ENCODE measurements at places on chromosomes 16 and 17.

DNA sequence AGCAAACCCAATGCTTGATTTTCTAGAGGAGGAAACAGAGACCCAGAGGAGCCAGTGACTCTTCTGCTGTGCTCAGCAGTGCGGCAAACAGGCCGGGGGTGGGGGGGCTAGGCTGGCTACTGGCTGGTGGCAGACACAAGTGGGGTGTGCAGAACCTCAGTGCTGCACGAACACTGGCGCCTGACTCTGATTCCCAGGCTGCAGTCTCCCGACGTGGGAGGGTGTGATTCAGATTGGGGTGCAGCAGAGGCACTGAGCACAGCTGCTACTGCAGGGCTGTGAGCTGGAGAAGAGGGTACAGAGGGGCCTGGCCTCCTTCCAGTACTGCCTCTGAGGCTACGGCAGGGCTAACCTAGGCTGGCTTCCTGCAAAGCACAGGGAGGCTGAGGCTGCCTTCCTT is 8.1 kb downstream of the RPL19 start:
- peak; percentile 73 for DNase-seq

DNA sequence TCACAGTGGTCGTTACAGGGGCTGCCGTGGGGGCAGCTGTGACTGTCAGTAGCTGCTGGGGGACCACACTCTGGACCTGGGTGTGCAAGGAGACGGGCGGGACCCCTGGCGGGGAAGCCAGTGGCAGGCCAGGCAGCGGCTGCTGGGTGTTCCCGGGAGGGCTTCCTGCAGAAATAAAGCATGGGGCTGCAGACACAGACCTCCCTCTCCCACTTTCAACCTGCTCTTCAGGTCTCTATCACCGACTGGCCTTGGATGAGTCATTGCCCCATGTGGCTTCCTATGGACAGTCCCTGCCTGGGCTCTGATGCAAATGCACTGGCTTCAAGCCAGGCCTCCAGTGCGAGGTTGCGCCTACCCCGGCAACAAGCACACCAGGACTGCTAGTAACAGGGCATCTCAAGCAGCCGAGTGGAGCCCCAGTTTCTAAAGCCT is 17.2 kb downstream of the SREBF1 start:
- no peak for DNase-seq

DNA sequence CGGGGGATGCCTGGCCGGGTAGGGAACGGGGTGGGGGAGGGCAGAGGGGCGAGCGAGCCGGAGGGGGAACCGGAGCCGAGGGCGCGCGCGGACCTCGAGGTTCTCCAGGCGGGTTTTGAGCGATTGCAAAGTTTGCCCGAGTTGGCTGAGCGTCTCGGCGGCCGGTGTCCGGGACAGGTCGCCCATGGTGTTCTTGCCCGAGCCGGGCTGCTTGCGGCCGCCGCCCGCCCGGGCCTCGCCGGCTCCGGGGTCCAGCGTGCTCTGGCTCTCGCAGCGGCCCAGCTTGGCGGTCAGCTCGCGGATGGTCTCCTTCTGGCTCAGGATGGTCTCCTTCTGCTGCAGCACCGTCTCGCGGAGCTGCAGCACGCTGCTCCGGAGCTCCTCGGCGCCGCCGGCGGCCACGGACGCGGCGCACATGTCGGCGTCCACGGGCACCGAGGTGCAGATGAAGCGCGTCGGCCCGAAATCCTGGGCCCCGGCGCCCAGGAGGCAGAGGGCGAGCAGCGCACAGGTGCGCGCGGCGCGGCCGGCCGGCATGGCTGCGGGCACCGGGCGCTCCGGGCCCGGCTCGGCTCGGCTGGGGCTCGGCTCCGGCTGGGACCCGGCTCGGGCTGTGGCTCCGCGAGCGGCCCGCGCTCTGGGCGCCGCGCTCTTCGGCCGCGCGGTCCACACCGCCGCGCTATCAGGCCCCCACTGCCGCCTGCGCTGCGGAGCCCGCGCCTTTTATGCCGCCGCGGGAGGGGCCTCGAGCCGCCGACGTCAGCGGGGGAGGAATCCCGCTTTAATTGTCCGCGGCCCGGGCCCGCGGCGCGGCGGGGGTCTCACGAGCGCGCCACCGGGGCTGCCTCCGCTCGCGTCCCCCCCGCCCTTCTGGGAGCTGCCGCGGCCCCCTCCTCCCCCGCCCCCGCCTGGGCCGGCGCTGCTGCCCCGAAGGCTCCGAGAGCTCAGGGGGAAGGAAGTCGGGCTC is at the start of gene NPTX1:
Gene NPTX1, minus strand, starts transcription at position 698 of the 967 bp plus-strand sequence. Its CDS starts 161 bp downstream, at position 537.
- no peak for DNase-seq

DNA sequence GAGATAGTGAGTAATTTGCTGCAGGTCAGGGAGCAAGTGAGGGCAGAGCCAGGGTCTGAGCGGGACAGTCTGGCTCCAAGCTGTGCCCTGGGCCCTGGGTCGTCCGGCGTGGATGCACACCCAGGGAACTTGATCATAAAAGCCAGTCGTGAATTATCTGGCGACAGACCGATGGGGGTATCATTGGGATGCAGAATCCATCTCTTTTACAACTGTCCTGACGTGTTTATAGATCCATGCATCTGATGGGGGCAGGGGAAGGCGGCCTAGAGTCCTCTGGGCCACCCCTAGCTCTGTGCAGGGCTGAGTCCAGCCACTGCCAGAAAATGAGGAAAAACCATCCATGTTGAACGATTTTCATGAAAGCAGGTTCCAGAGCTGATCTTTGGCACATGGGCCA is 332.8 kb downstream of the C16orf95 start:
- no peak for DNase-seq

DNA sequence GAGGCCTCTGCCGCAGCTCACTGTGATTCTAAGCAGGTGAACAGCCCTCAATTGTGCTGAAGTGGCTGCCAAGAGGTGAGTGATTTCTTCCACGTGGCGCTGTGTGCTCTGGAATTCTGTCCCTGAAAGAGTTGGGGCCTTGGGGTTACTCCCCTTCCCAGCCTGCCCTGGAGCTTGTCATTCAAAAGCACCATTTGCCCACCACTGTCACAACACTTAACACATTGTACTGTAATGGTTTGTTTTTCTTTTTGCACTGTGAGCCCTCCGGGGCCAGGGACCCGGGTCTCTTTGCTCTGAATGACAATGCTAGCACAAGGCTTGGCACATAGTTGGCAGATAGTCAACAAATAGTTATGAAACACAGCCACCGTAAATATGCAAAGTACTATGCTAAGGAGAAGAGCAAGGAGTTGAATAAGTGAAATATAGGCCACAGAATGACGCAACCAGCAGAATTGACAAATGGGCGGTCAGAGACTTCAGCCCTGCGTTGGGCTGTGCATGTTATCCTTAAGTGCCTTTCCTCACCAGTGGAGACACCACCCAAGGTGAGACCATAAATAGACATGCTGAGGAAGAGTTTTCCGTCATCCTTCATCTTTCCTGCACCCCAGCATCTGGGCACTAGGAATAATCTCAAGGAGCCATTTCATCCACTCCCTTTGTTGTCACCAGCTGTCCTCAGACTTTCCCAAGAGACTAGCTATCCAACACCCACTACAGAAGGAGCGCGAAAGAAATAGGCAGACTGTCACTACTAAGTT is 112.0 kb upstream of the DNAH9 start:
- DNase-seq: no peak

GRCh38 chr16:27236635-27237218 is 31.8 kb downstream of the NSMCE1 start:
- DNase-seq: peak; percentile 26

DNA sequence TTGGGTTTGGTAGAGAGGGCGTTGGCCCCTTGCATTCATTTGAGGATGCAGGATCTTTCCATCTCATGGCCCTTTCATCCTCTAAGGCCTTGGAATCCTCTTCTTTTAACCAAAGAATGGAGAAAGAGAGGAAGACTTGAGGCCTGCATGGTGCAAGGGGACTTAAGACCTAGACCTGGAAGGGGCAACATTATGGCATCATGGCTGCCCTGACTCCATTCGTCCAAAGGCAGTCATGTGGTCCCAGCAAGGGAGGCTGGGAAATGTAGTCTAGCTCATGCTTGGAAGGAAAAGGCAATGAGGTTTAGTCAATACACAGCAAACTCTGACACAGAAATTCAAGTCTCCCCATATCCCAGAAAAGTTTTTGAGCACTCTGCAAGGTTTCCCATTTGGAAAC is 30.7 kb upstream of the CDRT4 start:
- DNase-seq: no peak

- DNase-seq: no peak
These were observed 7.2 kb downstream of the SPPL2C start for GRCh38 chr17:45851873-45852272.

- no peak for DNase-seq
These were observed 69.8 kb upstream of the METRNL start for GRCh38 chr17:83009414-83010205.

GRCh38 chr16:81945665-81946064 is 65.6 kb downstream of the SDR42E1 start:
- no peak for DNase-seq

DNA sequence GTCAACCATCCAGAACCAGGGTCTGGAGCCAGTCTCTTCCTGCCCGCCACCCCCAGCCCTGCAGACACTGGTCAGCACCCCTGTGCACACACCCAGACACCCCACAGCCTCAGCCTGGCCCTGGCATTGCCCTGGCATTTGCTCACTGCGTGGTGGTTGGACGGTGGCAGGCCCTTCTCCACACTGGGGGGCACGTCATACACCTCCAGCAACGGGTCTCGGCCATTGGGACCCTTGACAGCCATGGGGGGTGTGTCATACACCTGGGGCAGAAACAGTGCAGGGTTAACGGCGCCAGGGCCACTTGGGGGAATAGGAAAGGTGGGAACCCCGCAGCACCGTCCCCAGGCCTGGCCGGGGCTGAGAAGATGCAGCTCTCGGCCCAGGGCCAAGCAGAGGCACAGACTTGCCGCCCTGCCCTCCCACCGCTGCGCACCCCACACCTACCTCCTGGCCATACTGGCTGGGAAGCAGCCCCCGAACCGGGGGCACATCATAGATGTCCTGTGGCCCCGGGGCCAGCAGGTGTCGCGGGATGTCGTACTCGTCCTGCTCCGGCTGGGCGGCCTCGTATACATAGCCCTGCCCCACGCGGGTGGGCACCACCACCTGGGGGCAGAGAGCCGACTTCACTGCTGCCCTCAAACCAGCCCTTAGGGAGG is 14.6 kb downstream of the BCAR1 start:
- DNase-seq: no peak

GRCh38 chr17:63450551-63450950 is 4.4 kb upstream of the CYB561 start:
- DNase-seq: peak; percentile 35

DNA sequence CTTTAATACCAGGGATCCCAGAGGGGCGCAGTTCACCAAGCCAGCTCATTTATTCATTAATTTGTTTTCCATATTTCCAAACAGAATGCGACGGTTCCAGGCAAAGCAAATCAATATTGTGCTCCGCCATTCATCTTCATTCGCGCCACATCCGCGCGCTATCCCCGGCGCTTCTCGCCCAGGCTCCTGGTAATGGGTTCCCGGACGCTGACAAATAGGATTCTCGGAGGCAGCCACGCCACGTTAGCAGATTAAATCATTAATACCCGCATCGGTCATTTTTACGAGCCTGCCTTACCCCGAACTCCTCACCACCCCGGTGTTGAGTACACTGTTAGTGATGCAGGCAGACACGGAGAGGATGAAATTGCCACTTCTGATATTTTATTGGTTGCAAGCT is 26.0 kb upstream of the C16orf82 start:
- no peak for DNase-seq

- peak; percentile 79 for DNase-seq
These were observed 50.6 kb downstream of the MGAT5B start for GRCh38 chr17:76918811-76919210.

DNA sequence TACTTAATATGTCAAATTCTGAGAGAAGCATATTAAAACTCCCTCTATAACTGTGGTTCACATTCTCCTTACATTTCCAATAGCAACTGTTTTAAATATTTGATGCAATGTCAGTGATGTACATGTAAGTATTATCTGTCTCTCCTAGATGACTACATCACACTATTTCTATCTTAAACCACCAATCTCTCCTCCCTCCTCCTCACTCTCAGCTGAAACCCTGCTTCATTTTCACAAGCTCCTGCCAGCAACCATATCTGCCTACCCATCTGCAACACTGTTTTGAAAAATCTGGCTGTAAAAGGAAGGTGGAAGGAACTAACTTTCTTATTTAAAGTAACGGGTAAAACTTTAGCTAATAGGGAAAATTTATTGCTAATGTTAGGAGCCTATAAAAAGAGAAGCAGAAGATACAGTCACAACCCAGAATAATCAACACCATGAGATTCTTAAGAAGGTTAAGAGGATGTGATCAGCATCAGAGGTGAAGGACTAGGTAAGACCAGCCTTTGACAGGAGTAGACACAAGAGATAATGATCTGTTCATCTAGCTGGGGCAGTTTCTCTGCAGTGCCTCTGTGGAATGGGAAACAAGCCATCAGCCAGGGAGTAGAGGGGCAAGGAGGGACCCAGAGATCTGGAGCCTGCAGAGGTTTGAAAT is 31.0 kb downstream of the MYH10 start:
- DNase-seq: no peak

GRCh38 chr17:2057175-2057759 is 2.4 kb downstream of the HIC1 start:
- no peak for DNase-seq

DNA sequence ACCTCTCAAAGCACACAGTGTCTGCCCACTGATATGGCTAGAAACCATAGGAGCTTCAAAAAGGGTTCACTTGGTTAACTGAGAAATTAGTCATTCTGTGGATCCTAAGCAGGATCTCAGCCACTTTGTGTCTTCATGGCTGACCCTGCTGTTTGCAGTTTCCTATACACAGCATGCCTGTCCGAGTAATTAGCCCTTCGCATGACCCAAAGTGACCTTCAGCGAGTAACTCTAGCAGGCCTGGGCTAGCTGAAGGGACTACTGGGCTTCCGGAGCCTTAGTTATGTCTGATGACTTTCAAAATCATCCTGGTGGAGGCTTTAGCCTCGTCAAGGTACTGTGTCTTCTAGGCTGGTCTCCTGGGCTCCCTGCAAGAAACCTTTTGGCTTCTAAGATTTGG is 28.9 kb upstream of the FBXW10B start:
- DNase-seq: no peak

- DNase-seq: peak; percentile 79
These were observed 575.8 kb downstream of the TOX3 start for GRCh38 chr16:51971184-51971583.

- DNase-seq: no peak
These were observed 73.9 kb upstream of the ASIC2 start for GRCh38 chr17:33366960-33367359.

DNA sequence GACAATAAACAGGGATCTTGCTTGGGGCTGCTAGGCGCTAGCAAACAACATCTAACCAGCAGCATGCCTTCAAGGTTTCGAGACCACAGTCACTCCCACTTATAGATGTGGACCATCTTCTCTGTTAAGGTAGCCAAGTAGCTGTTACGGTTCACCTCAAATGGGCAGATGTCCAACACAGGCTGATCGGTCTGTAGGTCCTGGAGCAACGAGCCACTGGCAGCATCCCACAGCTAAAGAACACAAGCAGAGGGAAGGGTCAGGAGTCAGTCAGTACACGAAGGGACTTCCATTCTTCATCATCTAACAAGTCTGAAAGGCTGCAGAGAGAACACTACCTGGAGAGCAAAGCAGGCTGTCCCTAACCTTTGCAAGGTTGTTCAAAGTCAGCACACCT is 16.9 kb upstream of the GLG1 start:
- no peak for DNase-seq

DNA sequence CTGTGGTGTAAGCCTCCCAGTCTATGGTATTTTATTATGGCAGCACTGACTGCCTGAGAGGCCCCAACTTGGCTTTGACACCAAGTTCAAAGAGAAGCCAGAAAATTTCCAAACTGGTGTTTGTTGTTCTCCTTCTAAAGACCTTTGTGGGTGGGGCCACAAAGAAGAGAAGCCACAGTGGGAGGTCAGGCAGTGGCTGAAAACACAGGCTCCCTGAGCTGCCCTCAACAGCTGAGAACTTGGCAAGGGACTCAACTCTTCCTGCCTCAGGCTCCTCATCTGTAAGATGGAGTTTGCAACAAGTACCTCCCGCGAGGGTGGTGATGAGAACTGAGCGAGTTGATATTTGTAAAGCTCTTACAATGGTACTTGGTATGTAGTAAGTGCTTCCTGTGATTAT is 18.2 kb downstream of the CES5A start:
- DNase-seq: no peak
